ENCODE measurements at places on chromosomes 13 and 19.

GRCh38 chr13:46004491-46004890, 48.1 kb downstream of the ZC3H13 start:
- no peak for DNase-seq

DNA sequence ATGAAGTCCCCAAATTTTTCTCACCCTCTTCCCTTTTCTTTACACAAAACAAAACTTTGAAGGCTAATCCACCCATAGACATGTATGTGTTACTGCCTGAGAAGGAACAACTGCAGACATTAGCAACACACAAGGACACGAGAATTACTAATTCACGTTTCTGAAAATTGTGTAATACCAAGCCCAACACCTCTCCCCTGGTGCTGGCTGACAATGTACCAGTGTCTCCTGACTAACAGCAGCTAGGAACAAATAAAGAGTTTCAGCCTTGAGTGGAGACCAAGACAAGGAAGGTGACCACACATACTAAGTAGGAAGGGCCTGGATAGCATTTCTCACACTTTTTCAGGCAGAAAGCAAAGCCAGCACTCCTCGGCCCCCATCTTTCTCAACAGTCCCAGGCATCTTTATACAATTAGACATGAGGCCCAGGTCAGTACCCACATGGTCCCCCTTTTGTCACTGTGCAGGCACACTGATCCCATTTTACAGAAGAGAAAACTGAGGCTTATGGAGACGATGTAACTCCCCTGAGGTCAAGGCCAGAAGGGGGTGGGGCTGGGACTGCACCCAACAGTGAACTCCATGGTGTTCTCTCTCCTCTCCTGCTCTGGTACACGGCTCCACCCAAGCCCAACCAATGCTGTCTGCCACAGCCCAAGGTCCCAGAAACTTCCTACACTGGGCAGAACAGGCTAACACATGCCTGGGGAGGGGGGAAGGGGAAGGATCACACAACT, 8.7 kb downstream of the BRD4 start:
- DNase-seq, result no peak

DNA sequence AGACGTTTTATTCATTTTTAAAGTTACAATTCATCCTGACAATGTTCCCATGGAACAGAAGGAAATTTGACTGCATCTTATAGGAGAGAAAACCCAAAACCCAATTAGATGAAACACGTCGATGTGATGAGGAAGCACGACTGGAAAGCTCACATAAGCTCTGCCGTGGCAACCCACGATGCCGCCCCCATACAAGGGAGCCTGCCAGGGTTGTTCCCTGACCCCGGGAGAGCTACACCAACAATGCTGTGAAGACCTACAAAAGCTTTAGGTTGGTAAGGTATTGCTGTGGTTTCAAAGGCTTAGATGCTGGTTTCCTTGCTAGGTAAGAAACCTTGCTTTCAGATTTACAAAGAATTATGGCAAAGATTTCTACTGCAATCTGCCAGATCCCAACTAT, 393.1 kb downstream of the KLF12 start:
- DNase-seq, result no peak

DNA sequence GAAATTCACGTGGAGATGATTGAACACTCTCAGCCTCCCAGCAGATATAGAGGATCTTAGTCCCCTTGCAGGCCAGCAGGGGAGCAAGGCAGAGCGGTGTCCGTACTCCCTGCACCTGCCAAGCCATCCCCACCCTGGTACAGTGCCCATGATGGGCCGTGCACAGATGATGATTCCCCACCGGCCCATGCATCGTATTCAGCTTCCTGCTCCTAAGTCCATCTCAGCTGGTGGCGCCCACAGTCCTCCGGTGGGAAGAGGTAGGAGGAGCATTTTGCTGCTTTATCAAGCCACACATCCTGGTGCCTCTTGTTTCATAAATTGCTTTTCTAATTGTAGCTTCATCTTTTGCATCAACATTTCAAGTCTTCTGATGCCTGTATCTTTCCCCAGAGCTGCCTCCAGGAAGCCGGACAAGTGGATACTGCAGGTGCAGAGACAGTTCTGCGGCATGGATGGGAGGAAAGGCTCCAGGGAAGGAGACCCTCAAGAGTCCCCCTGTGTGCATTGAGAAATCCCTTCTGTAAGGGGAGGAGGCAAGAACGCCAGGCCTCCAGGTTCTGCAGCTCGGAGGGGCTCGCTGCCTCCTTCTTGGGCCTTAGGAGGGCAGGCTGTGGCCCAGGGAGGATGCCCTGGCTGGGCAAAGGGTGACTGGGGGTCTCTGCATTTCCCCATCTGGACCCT, 55.3 kb downstream of the F2RL3 start:
- no peak for DNase-seq

- no peak for DNase-seq
Observed at GRCh38 chr13:102392481-102393209, 9.2 kb downstream of the FGF14 start.

DNA sequence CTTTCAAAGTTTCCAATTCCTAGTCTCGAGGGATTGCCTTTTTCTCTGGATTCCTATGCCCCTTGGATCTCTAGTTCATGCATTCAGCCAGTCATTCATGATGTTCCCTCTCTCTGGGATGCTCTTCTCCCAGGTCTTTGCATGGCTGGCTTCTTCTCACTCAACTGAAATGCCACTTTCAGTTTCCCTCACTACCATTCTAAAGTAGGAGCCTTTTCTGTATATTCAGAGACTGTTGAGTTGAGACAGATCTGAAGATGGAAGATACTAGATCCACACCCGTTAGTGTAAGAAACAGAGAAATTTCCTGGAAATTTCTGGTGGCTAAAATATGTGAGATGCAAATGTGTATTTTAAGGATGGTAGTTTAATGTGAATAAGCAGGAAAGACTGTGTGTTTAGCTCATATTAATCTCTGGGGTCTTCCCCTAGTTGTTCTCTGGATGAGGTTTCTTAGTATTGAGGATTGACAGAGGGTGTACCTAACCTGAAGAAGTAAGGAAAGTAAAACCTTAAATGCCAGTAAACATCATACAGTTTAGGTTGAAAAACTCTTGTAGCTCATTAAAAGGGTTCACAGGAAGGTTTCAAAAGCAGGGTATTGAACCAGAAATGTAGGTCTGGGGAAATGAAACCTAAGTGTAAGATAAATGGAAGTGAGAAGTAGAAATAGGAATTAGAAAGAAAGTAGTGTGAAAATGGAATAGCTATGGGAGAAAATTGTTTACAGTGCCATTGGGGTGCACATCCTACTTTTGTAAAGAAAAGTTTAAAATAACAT, 331.3 kb downstream of the NDFIP2 start:
- no peak for DNase-seq

- DNase-seq, result no peak
Observed at GRCh38 chr13:35600137-35600536, 123.6 kb upstream of the MAB21L1 start.

DNA sequence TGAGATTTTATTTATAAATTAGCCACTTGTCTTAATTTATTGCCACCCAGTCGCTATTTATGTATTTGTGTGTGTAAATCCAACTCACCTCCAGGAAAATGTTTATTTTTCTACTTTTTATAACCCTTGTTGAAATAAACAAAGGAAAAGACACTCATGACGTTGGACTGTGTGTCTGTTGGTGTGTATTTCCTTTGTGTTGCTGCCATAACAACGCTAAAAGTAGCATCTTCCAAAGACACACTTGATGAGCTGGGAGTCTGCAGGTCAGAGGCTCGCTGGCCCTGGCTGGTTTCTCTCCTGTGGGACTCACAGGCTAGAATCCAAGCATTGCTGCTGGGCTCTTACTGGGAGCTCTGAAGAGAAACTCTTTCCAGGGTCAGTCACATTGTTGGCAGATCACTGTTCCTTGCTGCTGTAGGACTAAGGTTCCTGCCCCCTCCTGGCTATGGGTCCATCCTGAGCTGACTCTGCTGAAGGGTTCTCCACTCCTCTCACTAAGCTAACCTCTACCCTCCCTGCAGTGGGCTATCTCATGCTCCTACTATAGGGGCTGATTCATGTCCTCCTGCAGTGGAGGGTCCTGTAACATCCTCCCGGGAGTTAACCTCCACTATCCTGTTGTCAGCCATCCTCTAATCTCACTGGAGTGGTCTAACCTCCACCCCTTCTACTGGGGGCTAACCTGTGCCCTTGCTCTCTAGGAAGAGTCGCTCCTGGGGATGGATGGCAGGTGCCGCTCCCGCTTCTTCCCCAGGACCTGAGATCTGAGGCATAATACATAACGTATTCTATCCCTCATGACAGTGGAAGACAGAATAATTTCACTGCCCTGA, 2.1 kb downstream of the IFNL2 start:
- no peak for DNase-seq

Data from iPS DF 6.9 (cell line).